T47D (cell line): ENCODE measurements at places on chromosomes 2 and 18.

DNA sequence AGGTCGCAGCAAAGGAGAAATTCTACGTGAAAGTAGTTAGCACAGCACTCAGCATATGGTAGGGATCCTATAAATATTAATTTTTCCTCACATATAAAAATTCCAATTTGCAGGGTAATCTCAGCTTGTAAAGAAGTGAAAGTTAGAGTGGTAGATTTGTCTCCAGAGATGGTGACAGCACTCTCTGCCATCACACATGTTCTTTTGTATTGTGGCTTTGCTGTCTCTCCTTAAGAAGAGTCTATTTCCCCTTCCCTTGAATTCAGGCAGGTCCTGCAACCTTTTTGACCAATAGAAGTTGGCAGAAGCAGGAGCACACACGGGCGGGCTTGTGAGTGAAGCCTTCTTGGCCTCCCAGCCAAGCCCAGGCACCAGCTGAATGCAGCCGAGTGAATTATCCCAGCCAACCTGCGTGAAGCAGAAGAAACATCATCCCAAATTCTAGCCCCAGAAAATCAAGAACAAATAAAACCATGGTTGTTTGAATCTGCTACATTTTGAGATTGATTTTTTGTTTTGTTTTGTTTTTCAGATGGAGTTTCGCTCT is 107.8 kb upstream of the COPS8 start:
- DNase-seq = no peak

GRCh38 chr2:222296911-222297599 is 1.7 kb downstream of the PAX3 start:
- no peak for DNase-seq

- no peak for DNase-seq
These were observed 721.8 kb downstream of the ERBB4 start for GRCh38 chr2:211816754-211817153.

DNA sequence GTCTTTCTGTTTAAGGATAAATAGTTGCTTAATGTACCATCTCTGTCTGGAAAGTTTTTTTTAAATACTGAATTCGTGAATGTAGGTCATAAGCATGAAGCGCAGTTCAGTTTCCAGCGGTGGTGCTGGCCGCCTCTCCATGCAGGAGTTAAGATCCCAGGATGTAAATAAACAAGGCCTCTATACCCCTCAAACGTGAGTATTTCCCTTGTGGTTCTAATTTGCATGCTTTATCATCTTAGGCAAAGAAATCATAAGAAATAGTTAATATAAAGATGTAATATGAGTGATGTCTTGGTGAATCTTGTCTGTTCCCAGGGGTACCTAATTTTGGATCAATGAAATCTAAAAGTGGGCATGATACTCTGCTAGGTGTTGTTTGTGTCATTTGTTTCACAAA is 1.5 kb downstream of the NDC80 start:
- no peak for DNase-seq

- DNase-seq = no peak
These were observed 280.6 kb upstream of the PARD3B start for GRCh38 chr2:204264621-204265140.

GRCh38 chr2:22981785-22982184 is 403.2 kb upstream of the KLHL29 start:
- DNase-seq = no peak

DNA sequence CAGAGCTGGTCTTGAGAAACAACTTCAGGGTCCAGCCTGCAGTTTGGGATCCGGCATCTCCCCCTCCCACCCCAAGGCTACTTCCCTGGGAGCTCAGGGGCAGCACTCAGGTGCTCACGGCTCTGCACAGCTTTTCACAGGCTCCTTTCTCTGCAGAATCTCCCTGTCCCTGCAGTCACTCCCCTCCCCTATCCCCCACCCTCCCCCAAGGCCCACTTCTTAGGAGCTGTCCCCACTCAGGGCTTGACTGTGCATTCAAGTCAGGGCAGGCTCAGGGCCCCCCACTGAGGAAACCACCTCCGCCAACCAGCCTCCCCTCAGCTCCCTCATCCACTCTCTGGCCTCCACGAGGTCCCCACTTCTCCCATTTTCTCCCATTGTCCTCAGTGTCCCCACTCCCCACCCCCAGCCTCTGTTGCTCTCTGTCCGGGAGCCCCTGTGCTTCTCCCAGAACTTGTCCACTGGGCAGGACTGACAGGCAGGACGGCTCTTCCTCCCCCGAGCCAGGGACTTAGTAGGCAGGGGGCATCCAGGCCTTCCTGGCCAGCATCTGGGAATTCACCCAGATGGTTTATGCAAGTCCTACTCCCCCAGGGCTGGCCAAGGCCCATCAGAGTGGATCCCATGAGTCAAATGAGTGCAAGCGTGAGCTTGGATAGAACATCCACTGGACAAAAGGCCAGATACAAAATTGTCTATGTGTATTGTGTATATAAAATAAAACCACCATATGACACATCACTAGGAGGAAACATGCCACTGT is 7.6 kb downstream of the NMUR1 start:
- DNase-seq = no peak

DNA sequence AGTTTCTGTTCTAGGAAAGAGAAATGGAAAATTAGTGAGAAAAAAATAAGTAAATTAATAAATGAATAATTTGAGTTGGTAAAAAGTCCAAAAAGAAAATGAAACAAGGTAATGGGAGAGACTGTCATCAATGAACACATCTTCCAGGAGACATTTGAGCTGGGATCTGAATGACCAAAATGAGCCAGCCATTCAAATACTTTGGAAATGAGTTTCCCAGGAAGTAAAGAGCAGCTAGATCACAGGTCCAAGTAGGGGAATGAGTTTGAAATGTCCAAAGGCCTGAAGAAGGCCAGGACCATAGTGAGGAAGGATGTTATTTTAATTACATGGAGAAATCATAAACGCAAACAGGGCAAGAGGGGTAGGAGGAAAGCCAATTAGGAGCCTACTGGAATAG is 6.6 kb upstream of the DNAH7 start:
- DNase-seq = no peak

- DNase-seq = no peak
These were observed 89.4 kb downstream of the NRP2 start for GRCh38 chr2:205771666-205772065.

- DNase-seq = no peak
These were observed 8.5 kb upstream of the SPATS2L start for GRCh38 chr2:200297989-200298388.

- DNase-seq = no peak
These were observed 67.7 kb downstream of the ZNF407 start for GRCh38 chr18:74665346-74665745.

- no peak for DNase-seq
These were observed 78.4 kb downstream of the NCKAP5 start for GRCh38 chr2:133489641-133490410.

GRCh38 chr18:62710417-62710816 is 4.9 kb upstream of the PHLPP1 start:
- no peak for DNase-seq

GRCh38 chr2:191859681-191860080 is 12.8 kb upstream of the CAVIN2 start:
- no peak for DNase-seq

GRCh38 chr2:150584081-150584480 is 96.6 kb upstream of the RND3 start:
- no peak for DNase-seq

DNA sequence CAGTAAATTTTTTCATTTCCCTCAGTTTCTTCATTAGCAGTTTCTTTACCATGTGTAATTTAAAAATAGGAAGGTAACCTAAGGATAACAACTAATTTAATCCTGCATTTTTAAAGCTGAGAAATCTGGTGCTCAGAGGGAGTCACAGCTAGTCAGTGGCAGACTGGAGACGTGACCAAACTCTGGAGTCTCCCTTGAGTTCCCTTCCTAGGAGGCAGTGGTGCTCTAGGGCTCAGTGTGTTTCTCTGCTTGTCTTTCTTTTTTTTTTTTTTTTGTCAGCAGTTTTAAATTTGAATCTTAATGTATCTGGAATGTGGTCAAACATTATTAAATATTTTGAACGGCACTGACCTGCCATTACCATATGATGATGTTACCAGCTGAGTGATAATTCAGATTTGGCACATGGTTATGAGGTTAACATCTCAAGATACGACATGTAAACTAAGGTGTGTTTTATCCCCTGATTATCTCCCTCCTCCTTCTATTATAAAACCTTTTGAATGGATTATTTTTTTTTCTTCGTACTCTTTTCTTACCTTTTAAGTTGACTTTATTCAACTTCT is 226.2 kb downstream of the GALNT13 start:
- no peak for DNase-seq

DNA sequence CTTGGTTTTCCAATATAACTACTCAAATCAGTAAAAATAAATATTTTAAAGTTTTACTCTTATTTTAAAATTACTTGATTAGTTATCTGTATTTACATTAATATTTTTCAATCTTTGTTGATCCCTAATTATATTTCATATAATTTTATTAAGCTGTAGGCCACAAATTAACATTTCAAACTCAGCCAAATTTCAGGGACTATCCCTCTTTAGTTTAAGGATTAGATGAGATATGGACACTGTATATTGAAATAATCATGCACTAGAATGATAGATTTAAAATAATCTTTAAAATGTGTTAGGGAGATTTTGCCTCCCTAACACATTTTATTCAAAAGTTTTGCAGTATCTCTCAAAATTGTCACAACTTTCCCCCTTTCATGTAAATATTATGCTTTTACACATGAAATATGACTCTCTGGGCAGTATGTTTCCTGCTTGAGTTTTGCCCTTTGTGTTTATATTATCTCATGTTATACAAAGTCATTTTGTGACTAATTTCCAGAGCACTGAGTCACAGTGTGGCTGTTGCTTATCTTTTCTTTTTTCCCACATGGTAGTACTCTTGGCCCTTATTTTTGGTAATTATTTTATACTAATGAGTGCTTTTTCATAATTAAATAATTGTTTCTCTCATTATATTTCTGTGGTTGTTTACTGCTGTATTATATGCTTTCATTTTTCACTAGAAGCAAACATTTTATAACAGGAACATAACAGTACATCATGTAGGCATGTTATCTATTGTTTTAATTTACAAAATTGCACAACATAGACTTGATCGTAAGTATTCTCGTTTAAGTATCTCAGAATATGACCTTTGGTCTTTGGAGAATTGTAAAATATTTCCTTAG is 1.2 kb downstream of the TFPI start:
- no peak for DNase-seq

DNA sequence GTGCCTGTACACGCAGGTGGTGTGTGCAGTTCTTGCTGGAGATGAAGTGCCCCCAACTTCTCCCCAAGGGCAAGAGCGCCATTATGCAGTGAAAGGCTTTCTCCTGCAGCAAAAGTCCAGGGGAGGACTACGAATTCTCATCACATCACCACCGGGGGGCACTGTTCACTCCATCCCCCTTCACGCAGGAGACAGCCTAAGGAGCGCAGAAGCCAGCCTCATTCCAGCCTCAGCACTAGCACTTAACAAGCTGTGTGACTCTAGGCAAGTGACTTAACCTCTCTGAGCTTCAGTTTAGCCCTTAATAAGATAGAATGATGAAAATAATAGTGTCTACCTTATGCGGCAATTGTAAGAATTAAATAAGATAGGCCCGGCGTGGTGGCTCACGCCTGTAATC is 32.3 kb downstream of the DNMT3A start:
- no peak for DNase-seq

- DNase-seq = no peak
These were observed 240.1 kb downstream of the ACKR3 start for GRCh38 chr2:236809716-236810115.

GRCh38 chr2:3986530-3987258 is 283.3 kb downstream of the DCDC2C start:
- no peak for DNase-seq

GRCh38 chr2:177282181-177282641 is 17.7 kb upstream of the NFE2L2 start:
- no peak for DNase-seq

GRCh38 chr18:32695534-32695933 is 77.3 kb downstream of the KLHL14 start:
- no peak for DNase-seq

- DNase-seq = no peak
These were observed 37.2 kb upstream of the POLE4 start for GRCh38 chr2:74921236-74921736.

- DNase-seq = no peak
These were observed 14.0 kb upstream of the REG3G start for GRCh38 chr2:79011496-79011895.

DNA sequence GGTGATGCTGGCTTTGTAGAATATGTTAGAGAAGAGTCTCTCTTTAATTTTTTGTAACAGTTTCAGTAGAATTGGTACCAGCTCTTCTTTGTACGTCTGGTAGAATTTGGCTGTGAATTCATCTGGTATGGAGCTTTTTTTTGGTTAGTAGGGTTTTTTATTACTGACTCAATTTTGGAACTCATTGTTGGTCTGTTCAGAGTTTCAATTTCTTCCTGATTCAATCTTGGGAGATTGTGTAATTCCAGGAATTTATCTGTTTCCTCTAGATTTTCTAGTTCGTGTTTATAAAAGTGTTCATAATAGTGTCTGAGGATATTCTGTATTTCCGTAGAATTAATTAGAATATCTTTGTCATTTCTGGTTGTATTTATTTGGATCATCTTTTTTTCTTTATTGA is 943.5 kb downstream of the TRIB2 start:
- no peak for DNase-seq

- DNase-seq = no peak
These were observed 639 bp downstream of the EPB41L3 start for GRCh38 chr18:5543036-5543680.

- no peak for DNase-seq
These were observed 55.6 kb upstream of the IMP4 start for GRCh38 chr2:130286983-130287655.

DNA sequence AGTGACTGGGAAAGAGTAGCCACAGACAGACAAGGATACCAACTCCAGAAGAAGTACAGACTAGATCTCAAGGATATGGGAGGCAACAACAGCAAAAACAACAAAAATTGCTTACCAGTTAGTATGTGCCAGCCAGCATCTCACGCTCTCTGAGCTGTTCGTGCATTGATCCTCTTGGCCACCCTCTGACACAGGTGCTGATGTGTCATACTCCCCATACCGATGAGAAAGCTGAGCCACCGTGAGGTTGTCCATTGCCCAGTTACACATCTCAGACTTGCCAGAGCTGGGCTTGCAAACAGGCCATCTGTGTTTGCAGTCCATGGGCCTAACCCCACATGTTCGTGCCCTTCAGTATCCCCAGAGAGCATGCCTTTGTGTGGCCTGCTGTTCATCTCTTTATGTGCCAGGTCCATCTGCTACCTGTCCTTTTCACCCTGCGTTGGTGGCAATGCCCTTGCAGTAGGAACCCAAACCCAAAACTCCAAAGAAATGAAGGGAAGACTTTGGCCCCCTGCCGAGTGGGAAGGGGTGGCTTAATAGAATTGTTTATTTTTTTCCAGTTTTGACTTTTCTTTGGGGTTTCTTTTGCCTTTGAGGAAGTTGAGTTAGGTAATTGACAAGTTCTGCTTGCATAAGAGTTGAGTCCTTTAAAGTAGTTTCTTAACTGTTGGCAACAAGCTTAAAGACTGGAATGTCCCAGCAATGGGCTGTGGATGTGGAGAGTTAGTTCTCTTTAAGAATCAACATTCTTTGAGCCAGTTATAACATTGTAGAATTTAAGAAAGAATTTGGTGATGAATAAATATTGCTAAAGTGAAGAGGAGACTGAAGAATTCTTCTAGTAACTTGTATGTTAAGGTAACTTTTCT is 46.7 kb downstream of the LYPD6B start:
- no peak for DNase-seq

- no peak for DNase-seq
These were observed 54.7 kb upstream of the MBOAT2 start for GRCh38 chr2:9057939-9058761.

GRCh38 chr2:212537726-212538304 is 787 bp downstream of the ERBB4 start:
- DNase-seq = no peak

- DNase-seq = no peak
These were observed 24.2 kb upstream of the HES6 start for GRCh38 chr2:238264072-238264460.

- DNase-seq = no peak
These were observed 7.5 kb upstream of the RNF144A start for GRCh38 chr2:6909431-6910385.
